ENCODE measurements at places on chromosomes 6 and 20.

- DNase-seq = no peak
Observed at GRCh38 chr6:78533426-78533825, 333.9 kb upstream of the IRAK1BP1 start.

DNA sequence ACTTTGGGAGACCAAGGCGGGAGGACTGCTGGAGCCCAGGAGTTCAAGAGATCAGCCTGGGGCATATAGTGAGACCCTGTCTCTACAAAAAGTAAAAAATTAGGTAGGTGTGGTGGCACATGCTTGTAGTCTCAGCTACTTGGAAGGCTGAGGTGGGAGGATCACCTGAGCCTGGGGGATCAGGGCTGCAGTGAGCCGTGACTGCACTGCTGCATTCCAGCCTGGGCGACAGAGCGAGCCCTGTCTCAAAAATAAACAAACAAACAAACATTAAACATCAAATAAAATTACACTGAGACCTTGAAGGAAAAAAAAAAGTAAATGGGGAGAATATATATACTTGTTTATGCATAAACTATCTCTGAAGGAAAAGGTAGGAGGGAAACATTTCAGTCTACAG lies 387.8 kb downstream of the ZFAND3 start:
- DNase-seq = no peak

DNA sequence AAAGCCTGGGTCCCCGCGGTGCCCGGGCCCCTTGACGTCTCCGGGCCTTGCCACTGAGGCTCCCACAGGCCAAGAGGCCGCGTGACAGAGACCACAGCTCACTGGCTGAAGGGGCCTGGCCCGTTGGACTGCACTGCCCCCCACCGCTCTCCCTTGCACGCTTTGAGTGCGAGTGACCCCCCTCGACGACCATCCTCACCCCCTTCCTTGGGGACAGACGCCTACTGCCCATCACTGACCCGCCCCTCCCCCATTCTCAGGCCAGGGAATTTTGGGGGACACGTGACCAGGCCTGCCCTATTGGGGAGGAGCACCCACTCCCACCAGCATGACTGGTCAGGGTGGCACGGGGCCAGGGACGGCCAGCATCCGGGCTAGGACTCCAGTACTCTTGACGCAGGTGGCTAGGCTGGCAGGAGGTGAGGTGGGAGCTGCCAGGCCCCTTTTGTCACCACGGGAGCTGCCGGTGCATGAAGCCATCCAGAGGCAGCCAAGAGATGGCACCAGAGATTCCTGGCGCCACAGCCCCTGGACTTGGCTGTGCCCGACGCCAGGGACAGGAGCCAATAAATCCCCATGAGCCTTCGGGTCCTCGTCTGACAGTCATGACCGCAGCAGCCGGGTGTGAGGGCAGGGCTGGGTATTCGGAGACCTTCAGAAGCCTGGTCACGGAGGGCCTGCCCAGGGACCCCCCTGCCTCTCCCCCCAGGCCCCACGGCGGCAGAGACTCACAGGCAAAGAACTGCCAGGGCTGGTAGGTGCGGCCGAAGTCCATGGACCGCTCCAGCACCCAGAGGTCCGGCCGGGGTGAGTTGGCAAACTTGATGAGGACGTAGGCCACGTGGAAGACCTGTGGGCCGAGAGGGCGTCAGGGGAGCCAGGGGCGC lies 14.5 kb downstream of the LAMA5 start:
- DNase-seq = no peak

DNA sequence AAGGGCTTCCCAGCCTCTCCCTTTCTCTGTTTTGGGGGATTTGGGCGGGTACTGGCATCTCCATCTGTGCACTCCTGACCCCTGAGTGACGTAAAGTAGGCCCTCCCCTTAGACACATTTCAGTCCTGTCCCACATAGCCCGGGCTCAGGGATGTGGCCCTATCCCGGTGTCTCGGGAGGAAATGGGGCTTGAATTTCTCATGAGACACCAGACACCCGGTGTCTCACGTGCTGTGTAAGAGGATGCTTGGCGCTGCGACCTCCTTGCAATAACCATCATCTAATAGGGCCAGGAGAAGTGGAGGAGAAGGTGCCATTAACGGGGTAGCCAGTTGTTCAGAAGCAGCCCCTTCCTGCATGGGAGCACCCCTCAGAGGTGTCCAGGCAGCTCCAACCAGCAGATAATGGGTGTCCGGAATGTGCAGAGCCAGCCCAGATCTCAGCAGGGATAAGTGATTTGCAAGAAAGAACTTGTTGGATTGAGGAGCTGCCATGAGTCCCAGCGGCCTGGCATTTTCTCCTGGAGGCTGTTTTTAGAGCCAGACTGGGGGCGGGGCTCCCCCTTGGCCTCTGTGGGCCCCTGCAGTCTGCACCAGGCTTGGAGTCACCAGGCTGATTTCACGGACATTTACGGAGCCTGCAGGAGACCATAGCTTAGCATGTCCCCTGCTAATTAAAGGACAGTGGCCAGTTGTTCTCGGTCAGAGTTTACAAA lies 372.0 kb downstream of the PREX1 start:
- DNase-seq = no peak

GRCh38 chr6:36822506-36823269 lies 16.6 kb downstream of the CPNE5 start:
- DNase-seq = no peak

- no peak for DNase-seq
Observed at GRCh38 chr6:122713138-122713537, 66.4 kb upstream of the FABP7 start.

DNA sequence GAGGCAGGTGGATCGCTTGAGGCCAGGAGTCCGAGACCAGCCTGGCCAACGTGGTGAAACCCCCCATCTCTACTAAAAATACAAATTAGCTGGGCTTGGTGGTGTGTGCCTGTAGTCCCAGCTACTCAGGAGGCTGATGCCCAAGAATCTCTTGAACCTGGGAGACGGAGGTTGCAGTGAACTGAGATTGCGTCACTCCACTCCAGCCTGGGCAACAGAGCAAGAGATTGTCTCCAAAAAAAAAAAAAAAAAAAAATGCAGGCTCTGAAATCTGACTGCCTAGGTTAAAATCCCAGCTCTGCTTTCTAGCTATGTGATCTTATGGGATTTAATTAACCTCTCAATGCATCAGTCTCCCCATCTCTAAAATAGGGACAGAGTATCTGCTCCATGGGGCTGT lies 3.3 kb upstream of the TMEM217 start:
- no peak for DNase-seq

DNA sequence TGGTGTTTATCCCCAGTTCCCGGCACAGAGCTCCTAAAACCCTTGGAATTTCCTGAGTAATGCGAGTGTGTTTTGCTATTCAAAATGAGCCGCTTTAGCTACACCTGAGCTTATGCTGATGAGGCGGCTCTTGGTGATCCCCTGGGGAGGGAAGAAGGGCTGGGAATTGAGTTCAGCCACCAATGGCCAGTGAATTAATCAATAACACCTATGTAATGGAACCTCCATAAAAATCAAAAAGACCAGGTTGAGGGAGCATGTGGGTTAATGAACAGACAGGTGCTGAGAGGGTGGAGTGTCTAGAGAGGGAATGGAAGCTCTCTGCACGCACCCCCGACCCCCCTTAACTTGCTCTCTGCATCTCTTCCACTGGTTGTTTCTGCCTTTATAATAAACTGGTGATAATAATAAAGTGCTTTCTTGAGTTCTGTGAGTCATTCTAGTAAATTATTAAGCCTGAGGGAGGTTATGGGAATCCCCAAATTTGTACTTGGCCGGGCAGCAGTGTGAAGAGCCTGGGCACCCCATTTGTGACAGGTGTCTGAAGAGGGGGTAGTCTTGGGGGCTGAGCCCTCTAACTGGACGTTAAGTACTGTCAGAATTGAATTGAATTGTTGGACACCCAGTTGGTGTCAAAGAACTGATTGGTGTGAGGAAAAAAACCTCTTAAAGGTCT lies 24.6 kb upstream of the SERPINB1 start:
- no peak for DNase-seq

DNA sequence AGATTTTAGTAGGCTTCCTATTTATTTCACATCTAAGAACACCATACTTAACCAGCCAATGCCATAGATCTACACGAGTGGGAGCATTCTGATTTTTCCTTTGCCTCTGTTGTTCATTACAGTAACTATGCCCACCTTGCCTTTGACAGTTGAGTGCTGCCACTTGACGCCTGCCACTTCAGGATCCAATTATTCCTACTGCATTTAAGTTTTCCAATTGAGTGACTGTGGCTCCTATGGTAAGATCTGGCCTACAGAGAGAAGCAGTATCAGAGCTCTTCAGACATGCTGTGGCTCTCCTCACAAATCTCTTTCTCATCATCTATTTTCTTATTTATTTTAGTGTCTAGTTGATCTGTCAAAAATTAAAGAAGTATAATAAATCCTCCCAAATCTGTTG lies 403.0 kb upstream of the SPTLC3 start:
- no peak for DNase-seq

- DNase-seq = no peak
Observed at GRCh38 chr6:25713824-25714223, 40.7 kb upstream of the SLC17A4 start.

GRCh38 chr6:157767775-157768156 lies 55.3 kb upstream of the SNX9 start:
- DNase-seq = no peak

- no peak for DNase-seq
Observed at GRCh38 chr6:114194362-114195026, 148.3 kb downstream of the HS3ST5 start.

DNA sequence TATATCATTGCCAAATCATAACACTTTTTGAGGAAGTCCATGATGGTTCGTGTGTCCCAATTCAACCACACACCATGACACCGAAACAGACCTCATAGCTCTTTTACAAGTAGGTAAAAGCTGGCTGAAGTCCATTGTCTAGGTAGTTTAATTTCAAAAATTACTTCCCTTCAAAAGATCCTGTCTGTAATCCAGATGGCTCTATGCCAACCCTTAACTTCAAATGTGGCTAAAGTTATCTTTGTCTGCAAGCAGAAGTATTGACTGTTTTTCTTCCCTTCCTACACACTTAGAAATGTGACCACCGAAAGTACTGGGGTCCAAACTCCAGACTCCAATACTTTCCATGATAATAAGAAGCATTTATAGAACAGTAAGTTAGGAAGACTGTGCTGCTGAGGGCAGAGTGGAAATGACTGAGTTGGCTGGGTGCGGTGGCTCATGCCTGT lies 8.3 kb upstream of the TIAM2 start:
- DNase-seq = no peak

DNA sequence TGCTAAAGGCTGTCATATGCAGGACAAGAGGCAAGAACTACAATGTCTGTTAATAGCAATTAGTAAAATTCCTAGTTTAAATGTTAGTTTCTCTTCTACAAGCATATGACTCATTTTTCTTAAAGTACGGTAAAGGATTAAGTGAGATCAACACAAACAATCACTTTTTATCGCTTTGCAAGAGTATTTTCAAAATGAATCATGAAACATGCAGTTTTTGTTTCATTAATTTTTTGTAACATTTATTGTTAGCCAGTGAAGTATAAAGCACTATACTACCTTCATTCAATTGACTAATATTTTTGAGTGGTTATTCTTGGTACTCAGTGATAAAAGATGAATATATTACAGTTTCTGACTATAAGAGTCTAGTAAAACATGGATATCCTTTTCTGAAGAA lies 138.6 kb downstream of the AHI1 start:
- DNase-seq = no peak

DNA sequence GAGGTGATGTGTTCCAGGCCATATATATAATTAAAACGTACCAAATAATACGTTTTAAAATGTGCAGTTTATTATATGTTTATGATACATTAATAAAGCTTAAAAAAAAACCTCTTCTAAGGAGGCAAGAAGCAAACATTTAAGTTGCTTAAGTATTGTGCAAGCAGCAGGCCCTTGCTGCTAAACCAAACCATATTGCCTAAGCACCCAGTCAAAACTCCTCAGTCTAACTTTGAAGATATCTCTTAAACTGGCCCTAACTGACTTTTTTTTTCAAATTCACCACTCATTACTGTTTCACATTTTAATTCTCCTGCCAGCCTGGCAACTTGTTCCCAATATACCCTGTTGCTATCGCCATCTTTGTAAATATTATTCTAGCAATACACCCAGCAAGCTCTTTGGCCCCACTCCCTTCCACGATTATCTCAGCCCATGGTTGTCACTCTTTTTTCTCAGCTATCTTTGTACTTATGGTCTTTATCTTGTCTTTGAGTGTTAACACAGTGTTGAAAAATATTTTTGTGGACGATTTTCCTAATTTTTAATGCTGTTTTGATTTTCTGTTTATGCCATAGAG lies 60.9 kb downstream of the C6orf58 start:
- no peak for DNase-seq

DNA sequence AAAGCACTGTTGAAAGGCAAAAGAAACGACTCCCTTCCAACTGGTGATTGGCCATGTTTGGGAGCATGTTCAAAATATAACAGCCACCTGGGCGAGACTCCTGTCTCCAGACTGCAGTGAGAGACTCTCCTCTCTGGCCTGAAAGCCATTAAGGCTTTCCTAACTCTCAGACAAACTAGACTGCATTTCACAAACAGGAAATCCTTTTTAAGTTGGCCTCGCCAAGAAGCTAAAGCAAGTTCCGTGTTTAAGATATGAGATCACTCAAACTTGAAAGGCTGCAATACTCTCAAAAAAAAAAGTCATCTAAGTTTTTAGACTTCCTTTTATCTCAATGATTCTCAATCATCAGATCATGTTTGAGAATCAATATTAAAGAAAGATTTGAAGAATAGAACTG lies 117.0 kb downstream of the TFAP2A start:
- DNase-seq = no peak

DNA sequence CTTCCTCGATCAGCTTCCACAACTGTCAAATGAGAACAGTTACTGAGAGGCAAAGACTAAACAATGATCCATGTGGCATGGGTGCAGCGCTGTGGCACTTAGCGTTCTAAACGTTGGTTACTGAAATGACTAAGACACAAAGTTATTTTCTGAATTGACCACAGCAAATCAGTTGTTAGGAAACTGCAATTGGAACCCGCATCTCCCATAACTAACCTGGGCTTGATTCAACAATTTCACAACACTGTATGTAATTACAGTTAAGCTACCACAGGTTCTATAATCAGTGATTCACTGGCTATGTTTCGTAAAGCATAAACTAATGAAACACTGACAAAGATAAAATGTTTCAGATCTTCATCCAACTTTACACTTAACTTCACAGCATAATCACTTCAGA lies 12.5 kb downstream of the WDR27 start:
- no peak for DNase-seq

DNA sequence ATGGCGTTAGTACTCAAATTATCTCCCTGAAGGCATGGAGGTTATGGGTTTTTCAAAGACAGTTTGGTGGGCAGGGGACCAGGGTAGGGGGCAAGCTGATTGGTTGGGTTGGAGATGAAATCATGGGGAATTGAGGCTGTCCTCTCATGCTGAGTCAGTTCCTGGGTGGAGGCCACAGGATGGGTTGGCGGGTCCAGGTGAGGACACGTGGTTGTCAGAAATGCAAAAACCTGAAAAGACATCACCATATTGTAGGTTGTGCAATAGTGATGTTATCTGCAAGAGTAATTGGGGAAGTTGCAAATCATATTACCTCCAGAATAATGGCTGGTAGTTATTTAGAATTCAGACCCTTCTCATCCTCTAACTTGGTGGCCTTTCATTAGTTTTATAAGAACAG lies 30.1 kb downstream of the GPX6 start:
- DNase-seq = no peak

All from right renal pelvis (tissue), 4 donors.